Karpas-422 (cell line): ENCODE measurements at places on chromosomes 3 and 15. TPM values are rescaled to one million over a fixed set of nuclear protein-coding genes. Genes with fewer than 3 reads are reported as not detected.

DNA sequence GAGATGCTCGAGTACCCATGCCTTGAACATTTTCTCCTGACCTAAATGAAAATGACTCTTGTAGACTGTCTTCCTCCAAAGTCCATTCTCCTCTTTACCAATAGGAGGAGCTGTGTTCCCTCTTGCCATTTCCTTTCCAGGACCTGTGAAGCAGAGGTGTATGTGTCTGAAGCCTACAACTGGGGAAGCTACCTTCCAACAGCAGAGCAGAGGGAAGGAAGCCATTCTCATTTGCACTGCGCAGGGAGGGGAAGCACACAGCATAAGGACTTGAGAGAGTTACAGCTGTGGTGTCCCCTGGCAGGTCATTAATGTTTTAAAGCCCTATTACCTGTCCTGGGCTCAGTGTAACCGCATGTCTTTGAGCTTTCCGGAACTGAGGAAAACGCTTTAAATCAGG, 38.7 kb downstream of the HSPBAP1 start:
- peak; percentile 83 for DNase-seq

DNA sequence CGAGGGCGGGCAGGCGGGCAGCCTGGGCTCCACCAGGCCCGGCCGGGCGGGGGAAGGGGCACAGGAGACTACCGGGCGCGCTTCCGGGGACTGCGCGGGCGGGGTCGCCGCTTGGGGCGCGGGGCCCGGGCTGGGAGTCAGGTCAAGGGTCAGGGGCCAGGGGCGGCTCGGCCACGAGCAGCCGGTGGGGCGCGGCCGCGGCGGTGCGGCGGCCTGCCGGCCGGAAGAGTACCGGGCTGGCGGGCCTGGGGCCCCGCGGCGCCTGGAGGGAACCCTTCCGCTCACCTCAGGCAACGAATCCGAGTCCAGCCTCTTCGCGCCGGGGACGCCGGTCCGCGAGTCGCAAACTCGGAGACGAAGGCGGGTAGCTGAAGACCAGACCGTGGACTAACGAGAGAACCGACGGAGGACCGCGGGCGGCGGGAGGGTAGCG, 225 bp downstream of the RHOA start:
- no peak for DNase-seq

GRCh38 chr3:77096966-77097890, 57.3 kb downstream of the ROBO2 start:
- DNase-seq: no peak

DNA sequence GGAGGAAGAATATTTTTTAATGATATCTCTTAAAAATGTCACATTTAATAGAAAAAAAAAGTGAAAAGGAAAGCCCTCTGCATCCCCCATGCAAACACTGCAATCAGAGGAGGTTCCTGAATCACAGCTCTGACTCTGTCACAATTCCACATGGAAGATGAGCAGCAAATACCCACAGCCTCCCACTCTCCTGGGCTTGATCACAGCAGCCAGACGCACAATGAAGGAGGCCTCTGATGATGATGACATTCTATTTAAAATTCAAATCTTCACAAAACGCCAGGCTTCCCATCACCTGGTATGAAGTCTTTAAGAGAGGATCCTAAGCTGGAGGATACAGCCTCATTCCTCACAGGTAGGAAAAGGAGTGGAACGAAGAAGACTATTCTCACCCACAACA, 9.1 kb upstream of the DIS3L start:
- no peak for DNase-seq

- no peak for DNase-seq
Observed at GRCh38 chr3:188180114-188180513, 26.2 kb downstream of the LPP start.

GRCh38 chr3:156509189-156510174, 45.4 kb downstream of the SSR3 start:
- peak; percentile 86 for DNase-seq

GRCh38 chr3:158668506-158668905, 3.9 kb downstream of the LXN start:
- DNase-seq: no peak

GRCh38 chr3:135896613-135897012, 68.9 kb upstream of the PPP2R3A start:
- no peak for DNase-seq

GRCh38 chr3:190621927-190622326, 108.0 kb downstream of the IL1RAP start:
- DNase-seq: no peak

- DNase-seq: no peak
Observed at GRCh38 chr3:101383156-101383575, 62.8 kb upstream of the IMPG2 start.

GRCh38 chr3:140463355-140463754, 214.5 kb upstream of the TRIM42 start:
- no peak for DNase-seq

GRCh38 chr15:70474471-70475406, 288.6 kb downstream of the UACA start:
- no peak for DNase-seq

DNA sequence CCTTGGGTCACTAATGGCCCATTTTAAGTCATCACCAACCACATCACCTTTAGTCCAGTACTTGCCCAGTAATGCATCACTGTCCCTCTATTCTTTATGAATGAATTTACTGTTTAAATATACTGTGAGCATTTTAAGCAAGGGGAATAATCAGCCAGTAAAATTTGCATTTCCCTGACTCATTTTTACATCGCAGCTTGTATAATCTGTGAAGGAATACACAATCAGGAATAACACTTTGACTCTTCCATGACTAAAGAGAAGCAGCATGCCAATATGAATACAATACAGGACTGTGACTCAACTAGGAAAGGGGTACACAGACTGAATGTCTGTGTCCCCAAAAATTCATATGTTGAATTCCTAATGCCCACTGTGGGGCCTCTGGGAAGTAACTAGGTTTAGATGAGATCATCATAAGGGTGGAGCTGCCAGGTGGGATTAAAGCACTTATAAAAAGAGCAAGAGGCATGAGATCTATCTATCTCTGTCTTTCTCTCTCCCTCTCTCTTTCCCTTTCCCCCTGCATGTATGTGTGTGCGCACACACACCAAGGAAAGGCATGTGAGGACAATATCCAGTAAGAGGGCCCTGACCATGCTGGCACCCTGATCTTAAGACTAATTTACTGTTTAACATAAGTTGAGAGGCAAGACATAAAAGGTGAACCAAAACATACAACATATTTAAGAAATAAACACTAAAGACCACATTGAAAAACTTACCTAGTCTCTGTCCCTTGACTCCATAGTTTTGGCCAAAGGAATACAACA, 12.1 kb downstream of the B4GALT4 start:
- DNase-seq: no peak

DNA sequence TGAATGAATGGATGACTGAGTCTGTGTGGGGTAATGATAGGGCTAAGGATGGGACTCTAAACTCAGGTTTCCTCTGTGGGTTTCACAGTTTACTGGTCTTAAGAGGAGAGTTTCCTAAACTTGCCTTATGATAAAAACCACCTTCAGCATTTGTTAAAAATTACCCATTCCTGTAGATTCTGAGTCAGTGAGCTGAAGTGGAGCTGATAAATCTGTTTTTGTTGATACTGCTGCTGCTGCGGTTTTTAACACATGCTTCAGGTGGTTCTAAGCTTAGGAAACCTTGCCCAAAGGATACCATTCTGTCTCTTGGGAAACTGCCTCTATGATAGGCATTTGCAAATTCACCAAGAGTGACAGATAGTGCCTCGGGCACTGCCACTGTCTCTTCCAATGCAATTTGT, 52.6 kb downstream of the MECOM start:
- DNase-seq: no peak

DNA sequence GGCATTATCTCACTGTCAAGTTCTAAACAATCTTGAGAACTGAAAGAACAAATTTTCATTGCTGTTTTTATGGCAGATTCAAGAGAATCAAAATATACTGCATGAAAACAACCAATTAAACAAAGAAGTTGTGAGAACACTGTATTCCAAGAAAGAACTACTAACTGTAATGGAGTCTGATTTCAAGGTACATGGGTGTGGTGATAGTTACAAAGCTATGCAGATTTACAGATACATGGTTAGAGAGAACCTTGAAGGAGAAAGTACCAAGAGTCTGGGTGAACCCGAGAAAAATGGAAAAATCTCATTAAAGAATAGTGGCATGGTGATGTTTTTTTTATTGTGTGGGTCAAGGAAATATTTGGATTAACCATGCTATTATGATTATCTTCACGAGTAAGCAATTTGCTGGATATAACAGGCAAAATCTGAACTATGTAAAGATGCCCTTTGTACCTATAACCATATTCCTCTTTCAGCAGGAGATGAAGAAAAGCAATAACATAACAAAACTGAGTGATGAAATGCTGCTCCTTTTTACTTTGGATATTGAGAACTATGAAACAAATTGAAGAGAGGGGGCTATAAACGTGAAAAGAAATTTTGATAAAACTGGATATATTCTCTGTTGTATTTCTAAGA, 100.4 kb downstream of the PLSCR2 start:
- no peak for DNase-seq

- no peak for DNase-seq
Observed at GRCh38 chr3:9866639-9867038, 13.4 kb downstream of the CIDEC start.

DNA sequence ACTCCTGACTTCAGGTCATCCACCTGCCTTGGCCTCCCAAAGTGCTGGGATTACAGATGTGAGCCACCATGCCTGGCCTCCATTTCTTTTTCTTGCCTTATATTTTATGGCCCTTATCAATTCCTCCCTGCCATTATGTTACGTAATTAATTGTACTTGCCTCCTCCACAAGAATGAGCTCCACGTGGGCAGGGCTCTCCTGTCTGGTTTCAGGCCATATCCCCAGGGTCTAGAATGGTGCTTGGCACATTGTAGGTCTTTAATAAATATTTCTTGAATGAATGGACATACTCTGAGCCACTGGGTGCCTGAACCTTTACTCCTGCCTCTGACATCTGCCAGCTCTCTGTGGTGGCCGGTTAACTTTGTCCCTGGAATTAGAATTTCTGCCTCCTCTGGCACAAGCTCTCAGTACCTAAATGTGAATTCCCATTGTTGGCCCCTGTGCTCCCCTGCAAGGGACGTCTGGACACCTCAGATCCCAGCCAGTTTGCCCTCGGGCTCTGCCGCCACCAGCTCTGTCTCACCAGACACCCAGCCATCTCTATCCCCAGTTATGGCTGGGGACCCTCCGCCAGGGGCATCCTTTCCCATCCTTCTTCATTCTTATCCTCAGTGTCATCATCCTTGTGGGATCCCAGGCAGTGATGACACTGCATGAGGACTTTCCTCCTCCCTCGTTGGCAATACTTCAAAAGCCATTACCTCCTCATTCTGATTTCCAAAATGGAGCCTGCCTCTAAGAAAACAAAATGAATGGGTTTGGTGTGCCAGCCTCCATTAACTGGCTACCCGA, 165.6 kb upstream of the SMAD3 start:
- DNase-seq: no peak

- peak; percentile 68 for DNase-seq
Observed at GRCh38 chr3:129794311-129795185, 99.0 kb downstream of the TMCC1 start.

DNA sequence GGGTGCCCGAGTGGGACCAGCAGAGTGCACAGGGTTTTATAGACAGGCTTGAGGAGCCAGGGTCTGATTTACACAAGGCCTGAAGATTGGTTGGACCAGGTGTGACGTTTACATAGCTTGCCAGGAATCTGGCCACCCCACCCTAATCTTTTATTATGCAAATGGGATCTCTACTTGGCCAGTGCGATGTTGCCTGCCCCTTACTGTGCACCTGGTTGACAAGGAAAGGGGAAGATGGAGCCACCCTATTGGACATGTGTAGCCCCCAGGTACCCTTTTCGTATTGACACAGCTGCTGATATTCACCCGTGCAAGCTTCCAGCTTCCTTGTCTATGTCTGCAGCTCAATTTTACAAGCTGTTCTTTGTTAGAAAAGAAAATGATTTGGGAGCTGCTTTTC, 132.0 kb downstream of the ARNT2 start:
- DNase-seq: no peak

DNA sequence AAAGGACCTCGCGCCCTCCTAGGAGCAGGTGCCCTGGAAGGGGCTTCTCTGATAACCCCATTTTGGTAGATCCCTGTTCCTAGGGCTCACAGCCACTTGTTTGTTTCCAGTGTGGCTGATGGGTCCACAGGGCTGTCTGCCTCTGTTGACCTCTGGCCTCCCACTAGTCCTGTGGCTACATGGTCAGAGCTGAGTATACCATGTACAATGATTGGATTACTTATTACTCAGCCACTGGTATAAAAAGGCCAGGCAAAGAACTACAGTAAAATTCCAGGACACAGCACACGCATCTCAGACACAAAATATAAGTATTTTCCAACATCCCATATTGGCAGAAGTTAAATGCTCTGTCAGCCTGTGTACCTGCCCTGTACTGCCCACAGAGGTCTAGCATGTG, 277.3 kb downstream of the GABRG3 start:
- no peak for DNase-seq

The TPRG1 gene
- 2.5 TPM in 1 of 2 replicates, not detected in the other for total RNA-seq

The ACTR8 gene
- total RNA-seq: 22.0 and 33.5 TPM in 2 replicates

The IL17RB gene
- not detected in 2 replicates for total RNA-seq

The SEMA3F gene
- not detected in 2 replicates for total RNA-seq

The SUSD5 gene
- not detected in 2 replicates for total RNA-seq

The LYZL4 gene
- total RNA-seq: not detected in 2 replicates

The CFAP92 gene
- not detected in 2 replicates for total RNA-seq

The POPDC2 gene
- total RNA-seq: 0.32 and 1.0 TPM in 2 replicates

The FAM81A gene
- total RNA-seq: 0.76 TPM in 1 of 2 replicates, not detected in the other

The TSC22D2 gene
- total RNA-seq: 8.7 and 44.4 TPM in 2 replicates

The SENP8 gene
- total RNA-seq: 1.0 and 6.8 TPM in 2 replicates

The FGF7 gene
- 0.71 TPM in 1 of 2 replicates, not detected in the other for total RNA-seq
